Stimulated activated CD8-positive, alpha-beta memory T cell treated with anti-CD3 and anti-CD28 coated beads, Interleukin-7, amount 100 ng/mL, for 4 hours (primary cell): ENCODE measurements at places on chromosomes 3 and 15.

GRCh38 chr15:83549623-83550022, 102.5 kb downstream of the SH3GL3 start:
- no peak for DNase-seq

DNA sequence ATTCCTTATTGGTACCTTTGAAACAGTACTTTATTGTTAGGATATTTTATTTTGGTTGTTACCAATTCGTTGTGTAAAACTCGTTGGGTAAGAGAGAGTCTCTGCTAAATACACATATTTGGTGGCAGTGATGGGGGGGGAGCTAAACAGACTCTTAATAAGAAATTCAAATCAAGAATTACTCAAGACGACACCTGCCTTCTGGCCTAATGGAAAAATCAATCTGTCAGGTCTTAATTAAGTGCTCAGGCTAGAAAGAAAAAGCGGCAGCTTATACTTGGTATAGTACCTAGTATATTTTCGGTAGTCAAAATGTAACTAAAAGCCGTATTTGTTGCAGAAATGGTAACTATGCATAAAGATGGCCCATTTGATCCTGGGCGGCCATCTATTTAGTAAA, 18.2 kb downstream of the FOXP1 start:
- DNase-seq, result no peak

DNA sequence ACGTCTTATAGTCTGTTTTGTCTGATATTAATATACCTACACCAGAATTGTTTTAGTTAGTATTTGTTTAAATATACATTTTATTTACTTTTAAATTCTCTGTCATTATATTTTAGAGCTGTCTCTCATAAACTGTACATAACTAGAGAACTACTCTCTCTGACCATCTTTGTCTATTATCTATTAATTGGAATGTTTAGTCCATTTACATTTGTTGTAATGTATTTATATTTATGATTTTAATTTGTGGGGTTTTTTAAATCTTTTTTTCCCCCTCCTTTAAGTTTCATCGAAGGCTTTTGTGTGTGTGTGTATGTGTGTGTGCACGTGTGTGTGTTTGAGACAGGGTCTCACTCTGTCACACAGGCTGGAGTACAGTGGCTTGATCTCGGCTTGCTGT, 47.1 kb downstream of the ITPR1 start:
- DNase-seq, result no peak

- DNase-seq, result no peak
Observed at GRCh38 chr15:40352281-40352901, 1.6 kb downstream of the PHGR1 start.

DNA sequence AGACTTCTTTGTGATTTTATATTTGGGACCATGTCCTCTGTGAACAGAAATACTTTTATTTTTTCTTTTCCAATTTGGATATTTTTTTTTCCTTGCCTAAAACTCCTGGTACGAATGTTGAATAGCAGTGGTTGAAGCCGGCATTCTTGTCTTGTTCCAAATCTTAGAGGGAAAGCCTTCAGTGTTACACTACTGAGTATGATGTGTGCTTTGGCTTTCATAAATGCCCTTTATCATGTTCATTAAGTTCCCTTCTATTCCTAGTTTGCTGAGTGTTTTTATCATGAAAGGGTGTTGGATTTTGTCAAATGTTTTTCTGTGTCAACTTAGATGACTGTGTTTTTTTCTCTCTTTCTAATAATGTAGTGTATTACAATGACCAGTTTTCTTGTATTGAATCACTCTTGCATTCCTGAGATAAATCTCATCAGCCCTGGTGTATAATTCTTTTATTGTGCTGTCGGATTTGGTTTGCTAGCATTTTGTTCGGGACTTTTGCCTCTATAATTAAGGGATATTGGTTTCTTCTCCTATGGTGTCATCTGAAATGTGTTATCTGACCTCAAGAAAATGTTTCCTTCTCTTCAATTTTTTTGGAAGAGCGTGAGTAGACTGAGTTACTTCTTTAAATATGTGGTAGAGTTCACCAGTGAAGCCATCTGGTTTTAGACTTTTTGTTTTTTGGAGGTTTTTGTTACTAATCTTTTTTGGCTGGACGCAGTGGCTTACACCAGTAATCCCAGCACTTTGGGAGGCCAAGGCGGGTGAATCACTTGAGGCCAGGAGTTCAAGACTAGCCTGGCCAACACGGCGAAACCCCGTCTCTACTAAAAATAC, 33.3 kb downstream of the MAP1A start:
- DNase-seq, result no peak

GRCh38 chr3:31412832-31413231, 119.9 kb upstream of the STT3B start:
- no peak for DNase-seq

DNA sequence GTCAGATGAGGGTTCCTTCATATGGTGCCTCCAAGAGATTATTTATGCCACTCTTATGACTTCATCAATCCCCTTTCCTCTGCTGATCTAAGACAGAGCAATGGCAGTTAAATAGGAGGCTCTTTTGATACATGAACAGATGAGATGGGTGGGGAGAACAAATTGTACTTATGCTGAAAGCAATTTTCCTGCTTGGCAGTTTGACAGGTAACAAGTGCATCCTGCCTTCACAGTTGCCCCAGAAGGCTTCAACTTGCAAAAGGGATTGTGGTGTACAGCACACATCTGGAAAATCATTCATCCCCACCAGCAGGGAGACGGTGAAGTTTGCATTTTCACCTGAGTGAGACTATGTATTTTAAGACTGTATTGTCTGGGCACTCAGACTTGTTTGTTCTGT, 27.3 kb downstream of the ENTPD3 start:
- no peak for DNase-seq

- no peak for DNase-seq
Observed at GRCh38 chr3:62284442-62284841, 88.9 kb downstream of the FEZF2 start.

DNA sequence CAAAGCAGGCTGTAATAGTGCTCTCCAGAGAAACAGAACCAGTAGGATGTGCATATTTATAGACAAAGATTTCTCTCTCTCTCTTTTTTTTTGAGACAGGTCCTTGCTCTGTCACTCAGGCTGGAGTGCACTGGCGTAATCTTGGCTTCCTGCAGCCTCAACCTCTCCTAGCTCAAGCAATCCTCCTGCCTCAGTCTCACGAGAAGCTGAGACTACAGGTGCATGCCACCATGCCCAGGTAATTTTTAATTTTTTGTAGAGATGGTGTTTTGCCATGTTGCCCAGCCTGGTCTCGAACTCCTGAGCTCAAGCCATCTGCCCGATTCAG, 67.1 kb upstream of the CHD2 start:
- DNase-seq, result no peak

GRCh38 chr15:96332637-96333121, 2.2 kb downstream of the NR2F2 start:
- DNase-seq, result no peak

GRCh38 chr15:64640146-64640871, 135.1 kb downstream of the RBPMS2 start:
- no peak for DNase-seq

- no peak for DNase-seq
Observed at GRCh38 chr3:144948711-144949110, 977.1 kb downstream of the DIPK2A start.

GRCh38 chr3:168753724-168754123, 658.0 kb upstream of the GOLIM4 start:
- DNase-seq, result no peak

GRCh38 chr15:68204361-68204760, 771 bp downstream of the CALML4 start:
- no peak for DNase-seq

- DNase-seq, result no peak
Observed at GRCh38 chr3:190807719-190808375, 54.6 kb downstream of the GMNC start.

DNA sequence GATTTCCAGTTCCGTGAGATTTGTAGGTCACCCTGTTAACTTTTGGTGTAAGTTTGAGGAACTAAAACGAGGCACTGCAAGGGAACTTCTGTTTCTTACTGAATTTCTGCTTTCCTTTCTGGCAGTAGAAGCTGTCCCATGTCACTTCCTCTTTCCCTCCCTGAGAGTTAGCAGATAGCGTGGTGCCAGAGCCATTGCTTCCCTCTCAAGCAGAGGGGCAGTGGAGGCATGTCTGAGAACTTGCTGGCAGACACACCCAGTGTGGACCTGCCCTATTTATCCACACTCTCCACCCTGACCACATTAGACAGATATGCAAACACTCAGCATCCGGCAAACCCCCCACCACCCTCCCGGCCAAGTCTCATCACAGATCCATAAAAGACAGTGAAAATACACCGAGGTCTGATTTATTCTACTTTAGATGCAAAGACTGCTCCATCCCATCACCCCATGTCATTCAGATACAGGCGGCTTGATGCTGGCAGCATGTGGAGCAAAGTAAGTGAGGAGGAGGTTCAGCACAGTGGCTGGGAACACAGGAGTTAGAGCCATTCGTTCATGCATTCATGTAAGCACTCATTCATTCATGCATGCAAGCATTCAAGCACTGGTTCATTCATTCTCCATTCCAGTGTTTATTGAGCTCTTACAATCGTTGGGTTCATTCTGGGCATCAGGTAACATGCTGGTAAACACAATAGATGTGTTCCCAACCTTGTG, 324.7 kb downstream of the SHQ1 start:
- DNase-seq, result no peak

GRCh38 chr3:113673593-113673992, 22.8 kb downstream of the USF3 start:
- DNase-seq, result no peak

- DNase-seq, result no peak
Observed at GRCh38 chr3:129608087-129608935, 1.8 kb upstream of the PLXND1 start.

DNA sequence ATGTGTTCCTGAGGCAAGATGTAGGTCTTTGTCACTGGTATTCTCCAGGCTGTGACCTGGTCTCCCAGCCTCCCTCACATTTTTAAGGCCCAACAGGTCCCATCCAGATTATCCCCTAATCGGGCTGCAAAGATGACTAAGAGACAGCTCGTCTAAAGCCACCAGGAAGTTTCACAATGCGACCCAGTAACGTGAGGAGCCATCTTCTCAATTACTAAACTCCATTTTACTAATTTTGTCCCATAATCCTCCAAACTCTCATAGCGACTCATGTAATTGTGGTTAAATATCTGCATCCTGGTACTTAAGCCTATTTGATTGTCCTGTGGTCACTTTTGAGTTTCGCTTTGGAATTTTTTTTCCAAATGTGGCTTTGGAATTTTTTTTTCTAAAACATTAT, 8.7 kb upstream of the PLA2G4F start:
- DNase-seq, result no peak

DNA sequence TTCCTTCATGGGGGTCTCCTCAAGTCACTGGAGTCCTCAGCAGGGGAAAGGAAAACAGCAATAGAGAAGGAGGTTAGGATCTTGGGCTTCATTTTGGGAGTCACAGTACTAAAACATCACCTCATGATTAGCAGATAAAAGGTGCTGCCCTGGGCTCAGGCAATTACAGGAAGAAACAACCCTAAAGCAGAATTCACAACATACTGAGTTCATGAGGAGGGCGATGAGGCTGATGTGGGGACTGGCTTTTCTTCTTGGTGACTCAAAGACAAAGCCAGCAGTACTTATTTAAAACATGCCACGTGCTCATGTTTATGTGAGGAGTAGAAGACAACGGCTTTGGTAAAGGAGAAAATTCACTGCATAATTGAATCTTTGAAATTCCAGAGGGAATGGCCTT, 822.3 kb upstream of the CFAP20DC start:
- DNase-seq, result no peak

DNA sequence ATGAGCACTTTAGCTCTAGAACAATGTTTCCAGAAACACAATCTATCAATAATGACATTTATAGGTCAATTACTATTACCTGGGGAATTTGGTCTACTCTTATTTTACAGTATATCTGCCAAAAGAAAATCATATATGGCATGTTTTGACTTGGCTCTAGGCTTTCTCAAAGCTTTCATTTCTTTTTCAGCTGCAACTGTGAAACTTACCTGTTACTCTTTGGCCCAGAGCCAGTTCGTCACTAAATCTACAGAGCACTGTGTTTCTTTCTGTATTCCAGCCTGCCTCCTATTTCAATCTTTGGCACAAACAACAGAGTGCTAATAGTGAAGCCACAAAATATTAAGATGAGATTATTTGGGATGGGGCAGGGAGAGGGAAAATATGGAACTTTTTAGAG, 76.0 kb downstream of the P2RY1 start:
- no peak for DNase-seq

DNA sequence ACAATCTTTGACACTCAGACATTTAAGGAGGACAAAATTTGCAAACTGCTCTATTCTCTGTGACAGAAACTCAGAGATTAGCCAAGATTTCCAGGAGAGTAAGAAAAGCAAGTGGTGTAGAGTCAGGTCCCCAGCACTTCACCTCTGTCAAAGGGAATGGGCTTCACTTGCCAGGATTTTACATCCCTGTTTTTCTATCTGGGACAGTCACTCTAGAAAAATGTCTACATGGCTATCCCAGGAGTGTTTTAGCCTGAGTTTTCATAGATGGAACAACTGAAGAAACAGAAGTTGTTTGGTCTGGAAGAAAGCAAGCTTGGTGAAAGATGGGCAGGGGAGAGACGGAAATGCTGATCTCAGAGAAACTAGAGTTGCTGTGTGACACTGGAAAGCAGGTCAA, 3.0 kb downstream of the FAM219B start:
- no peak for DNase-seq

GRCh38 chr15:81314378-81314777, 9.6 kb downstream of the STARD5 start:
- DNase-seq, result no peak
